ENCODE measurements at places on chromosomes 13 and 19. TPM values are rescaled to one million over a fixed set of nuclear protein-coding genes. Genes with fewer than 3 reads are reported as not detected.

PAF1 gene
- 36.5 TPM for total RNA-seq

TEX26 gene
- total RNA-seq = not detected

MBD3L3 gene
- not detected for total RNA-seq

DNA sequence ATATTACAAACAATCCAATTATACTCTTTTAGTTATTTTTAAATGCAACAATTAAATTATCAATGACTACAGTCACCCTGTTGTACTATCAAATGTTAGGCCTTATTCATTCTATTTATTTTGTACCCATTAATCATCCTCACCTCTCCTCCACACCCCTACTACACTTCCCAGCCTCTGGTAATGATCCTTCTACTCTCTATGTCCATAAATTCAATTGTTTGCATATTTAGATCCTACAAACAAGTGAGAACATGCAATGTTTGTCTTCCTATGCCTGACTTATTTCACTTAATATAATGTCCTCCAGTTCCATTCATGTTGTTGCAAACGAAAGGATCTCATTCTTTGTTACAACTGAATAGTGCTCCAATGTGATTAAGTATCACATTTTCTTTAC is 1414.6 kb downstream of the SLITRK1 start:
- no peaks in the 10 kb centered on the region for H3K27me3 ChIP-seq
- H3K36me3 ChIP-seq = no peaks in the 10 kb centered on the region

- no peaks in the 10 kb centered on the region for H3K36me3 ChIP-seq
- DNase-seq = no peak
- no peak overlapping the region for H3K27ac ChIP-seq
- no peaks in the 10 kb centered on the region for H3K27me3 ChIP-seq
- H3K4me1 ChIP-seq = peaks cover 25% of the 10 kb centered on the region
These were observed 8.8 kb downstream of the ATP4B start for GRCh38 chr13:113649212-113649611.

- H3K27me3 ChIP-seq = peaks cover 33% of the 10 kb centered on the region
- H3K36me3 ChIP-seq = no peaks in the 10 kb centered on the region
- no peak overlapping the region for H3K27ac ChIP-seq
- peaks cover 3% of the 10 kb centered on the region for H3K4me1 ChIP-seq
- peak overlapping the region; percentile 63 for H3K4me3 ChIP-seq
- DNase-seq = peak; percentile 24
These were observed 41.6 kb upstream of the ZNF730 start for GRCh38 chr19:23075031-23075733.

DNA sequence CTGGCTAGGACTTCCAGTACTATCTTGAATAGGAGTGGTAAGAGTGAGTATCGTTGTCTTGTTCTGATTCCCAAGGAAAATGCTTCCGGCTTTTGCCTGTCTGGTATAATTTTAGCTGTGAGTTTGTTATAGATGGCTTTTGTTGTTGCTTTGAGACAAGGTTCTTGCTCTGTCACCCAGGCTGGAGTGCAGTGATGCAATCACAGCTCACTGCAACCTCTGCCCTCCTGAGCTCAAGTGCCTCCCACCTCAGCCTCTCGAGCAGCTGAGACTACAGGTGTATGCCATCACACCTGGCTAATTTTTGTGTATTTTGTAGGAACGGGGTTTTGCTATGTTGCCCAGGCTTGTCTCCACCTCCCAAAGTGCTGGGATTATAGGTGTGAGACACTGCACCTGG is 6.1 kb upstream of the ZNF543 start:
- DNase-seq = no peak
- H3K4me1 ChIP-seq = peaks cover 4% of the 10 kb centered on the region
- peaks cover 16% of the 10 kb centered on the region for H3K27me3 ChIP-seq
- no peak overlapping the region for H3K4me3 ChIP-seq

- no peak overlapping the region for H3K4me3 ChIP-seq
- DNase-seq = no peak
- peaks cover 18% of the 10 kb centered on the region for H3K27me3 ChIP-seq
- H3K27ac ChIP-seq = no peak overlapping the region
- H3K4me1 ChIP-seq = no peaks in the 10 kb centered on the region
These were observed 12.1 kb upstream of the ERCC2 start for GRCh38 chr19:45382426-45382825.

DNA sequence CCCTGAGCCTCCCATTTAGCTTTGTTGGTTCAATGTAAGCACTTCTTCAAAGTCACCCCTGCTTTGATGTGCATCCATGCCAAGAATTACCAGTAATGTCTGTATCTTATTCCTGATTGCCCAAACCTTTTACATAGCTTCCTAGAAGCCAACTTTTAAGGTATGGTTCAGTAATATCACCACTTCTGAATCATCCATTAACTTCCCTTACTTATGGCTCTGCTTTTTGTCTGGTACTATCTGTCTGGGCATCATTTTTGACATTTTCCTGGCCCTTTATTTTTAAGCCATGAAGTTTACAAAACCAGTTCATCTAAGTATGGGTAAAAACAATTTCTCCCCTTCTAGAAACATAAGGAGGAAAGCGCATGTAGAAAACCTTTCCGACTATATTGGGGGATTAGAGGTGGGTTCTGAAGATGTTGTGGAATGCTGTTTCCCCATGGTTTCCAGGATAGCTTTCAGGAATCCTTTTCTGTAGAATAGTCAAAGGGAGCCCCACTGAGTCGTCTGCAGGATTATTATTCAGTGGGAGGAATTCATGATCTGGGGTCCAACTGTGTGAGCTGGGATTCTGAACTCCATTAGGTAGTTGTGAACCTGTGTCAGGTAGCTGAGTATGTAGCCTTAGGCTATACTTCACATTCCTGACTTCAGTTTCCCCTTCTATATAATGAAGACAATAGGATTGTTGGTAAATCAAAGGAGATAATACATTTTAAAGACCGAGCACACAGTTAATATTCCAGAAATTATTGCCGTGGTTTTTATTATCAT is 163.8 kb downstream of the SUCLA2 start:
- H3K36me3 ChIP-seq = no peaks in the 10 kb centered on the region
- no peak overlapping the region for H3K4me3 ChIP-seq
- H3K27ac ChIP-seq = no peak overlapping the region
- no peak for DNase-seq

- H3K4me1 ChIP-seq = peaks cover 17% of the 10 kb centered on the region
- H3K36me3 ChIP-seq = no peaks in the 10 kb centered on the region
- H3K4me3 ChIP-seq = no peak overlapping the region
- H3K27me3 ChIP-seq = peaks cover 32% of the 10 kb centered on the region
These were observed 836 bp upstream of the CDC42EP5 start for GRCh38 chr19:54473892-54474372.

DNA sequence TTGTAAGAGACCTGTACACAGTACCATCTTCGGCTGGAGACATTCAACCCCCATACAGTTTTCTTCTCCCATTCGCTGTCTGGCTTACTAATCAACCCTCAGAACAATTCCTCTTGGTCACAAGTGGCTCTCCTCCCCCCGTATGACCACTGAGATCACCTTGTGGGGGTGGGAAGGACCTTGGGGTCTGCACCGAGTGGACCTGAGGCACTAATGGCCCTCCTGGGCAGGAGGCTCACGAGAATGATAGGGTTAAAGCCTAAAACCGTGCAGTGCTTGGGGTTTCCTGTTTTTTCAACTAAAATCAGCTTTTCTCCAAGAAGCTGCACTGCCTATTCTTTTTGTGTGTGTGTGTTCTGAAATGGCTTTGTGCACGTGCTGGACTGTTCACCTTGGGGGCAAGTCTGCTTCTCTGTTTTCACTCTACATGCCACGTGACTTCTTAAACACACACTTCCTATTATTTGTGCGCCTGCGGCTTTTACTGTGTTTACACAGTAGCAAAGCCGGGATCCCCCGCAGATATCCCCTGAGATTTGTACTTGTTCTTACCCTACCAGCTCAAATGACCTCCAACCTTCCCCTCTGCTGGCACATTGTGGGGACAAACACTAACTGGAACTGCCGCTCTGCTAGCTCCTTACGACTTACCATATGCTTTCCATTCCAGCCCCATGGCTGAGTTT is 12.3 kb downstream of the RBM26 start:
- peak overlapping the region; percentile 57 for H3K4me3 ChIP-seq
- H3K36me3 ChIP-seq = peaks cover 47% of the 10 kb centered on the region
- no peaks in the 10 kb centered on the region for H3K27me3 ChIP-seq

DNA sequence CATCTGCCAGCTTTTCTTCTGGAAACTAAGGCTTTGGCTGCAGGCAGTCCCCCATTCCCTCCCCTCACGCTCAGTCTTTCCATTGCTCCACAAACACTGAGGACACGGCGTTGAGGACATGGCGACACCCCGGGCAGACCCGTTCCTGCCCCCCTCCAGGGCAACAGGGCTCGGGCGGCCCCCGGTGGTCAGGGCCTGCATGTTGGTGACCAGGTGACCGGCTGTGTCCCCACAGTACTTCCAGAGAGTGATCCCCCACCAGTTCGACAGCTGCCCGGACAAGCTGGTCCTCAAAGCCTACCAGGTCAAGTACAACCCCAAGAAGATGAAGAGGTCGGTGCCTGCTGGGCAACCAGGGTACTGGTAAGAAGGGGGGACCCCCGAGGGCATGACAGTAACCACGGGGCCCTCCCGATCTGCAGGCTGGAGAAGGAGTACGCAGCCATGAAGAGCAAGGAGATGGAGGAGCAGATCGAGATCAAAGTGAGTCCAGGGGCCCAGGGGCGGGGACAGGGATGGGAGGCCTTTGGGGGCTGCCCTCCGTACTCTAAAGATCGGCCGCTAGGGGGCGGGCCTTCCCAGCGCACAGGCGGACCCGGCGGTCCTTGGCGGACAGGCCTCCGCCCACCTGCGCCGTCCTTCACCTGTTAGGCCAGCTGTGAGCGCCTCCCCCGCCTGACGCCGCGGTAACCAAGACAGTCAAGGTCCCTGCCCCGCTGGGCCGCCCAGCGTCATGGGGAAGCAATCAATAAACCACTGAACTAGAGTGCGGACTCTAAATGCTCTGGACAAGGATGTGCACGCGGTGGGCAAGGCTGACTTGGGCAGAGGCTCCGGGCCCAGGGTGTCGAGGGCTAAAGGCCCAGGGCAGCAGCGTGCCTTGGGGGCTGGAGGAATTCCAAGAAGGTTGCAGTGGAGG is 21.1 kb downstream of the PRR36 start:
- H3K36me3 ChIP-seq = no peaks in the 10 kb centered on the region
- no peak overlapping the region for H3K27ac ChIP-seq
- peaks cover 2% of the 10 kb centered on the region for H3K27me3 ChIP-seq
- no peak overlapping the region for H3K4me3 ChIP-seq

GRCh38 chr13:59303433-59303832 is 860.3 kb downstream of the DIAPH3 start:
- no peak overlapping the region for H3K27ac ChIP-seq
- no peak for DNase-seq
- H3K4me3 ChIP-seq = no peak overlapping the region
- no peaks in the 10 kb centered on the region for H3K36me3 ChIP-seq
- H3K27me3 ChIP-seq = peaks cover 6% of the 10 kb centered on the region

Data from activated CD8-positive, alpha-beta T cell treated with anti-CD3 and anti-CD28 coated beads for 36 hours (primary cell).